ENCODE measurements at places on chromosomes 3 and 15.
A peak's percentile ranks its signal among the peaks of the same experiment; 100 is the strongest.

- DNase-seq: no peak
Observed at GRCh38 chr15:75693501-75694240, 19.0 kb downstream of the CSPG4 start.

DNA sequence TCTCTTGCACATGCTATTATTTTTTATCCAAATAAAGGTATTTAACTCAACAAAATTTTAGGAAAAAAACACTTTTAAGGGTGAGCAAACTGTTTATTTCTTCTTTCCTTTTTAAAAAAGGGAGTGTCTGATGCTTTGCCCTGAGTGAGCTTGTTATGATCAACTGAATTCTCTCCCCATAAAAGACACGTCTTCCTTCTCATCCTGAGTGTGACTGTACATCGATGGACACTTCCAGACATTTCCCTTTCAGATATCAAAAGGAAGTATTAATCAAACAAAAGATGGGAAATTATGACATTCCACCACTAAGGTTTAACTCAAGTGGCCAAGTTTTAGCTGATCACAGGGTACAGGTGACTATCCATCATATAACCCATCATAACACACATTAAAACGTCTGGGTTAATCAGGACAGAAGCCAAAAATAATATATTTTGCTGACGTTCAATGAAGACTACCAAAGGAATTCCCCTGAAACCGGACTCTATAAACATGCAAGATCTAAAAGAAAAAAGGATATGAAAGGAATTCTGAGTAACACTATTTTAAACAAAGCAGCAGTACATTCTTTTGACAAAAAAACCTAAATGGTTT lies 354.8 kb downstream of the MECOM start:
- DNase-seq: no peak

DNA sequence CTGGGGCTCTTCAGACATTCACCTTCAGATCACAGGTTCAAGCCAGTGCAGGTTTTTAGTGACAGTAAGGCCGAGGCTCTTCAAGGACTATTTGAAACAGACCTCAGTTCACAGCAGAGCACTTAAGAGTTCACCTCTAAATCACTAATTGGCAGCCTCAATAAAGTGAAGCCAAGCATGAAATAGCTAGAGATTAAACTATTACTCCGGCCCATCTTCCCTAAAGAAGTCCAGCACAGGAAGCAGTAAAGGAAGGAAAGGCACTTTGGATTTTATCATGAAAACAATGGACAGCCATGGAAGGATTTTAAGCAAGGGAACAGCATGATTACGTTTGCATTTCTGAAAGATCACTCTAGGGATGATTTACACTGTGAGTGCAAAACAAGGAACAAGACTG lies 27.6 kb upstream of the ARL6 start:
- DNase-seq: peak; percentile 11

DNA sequence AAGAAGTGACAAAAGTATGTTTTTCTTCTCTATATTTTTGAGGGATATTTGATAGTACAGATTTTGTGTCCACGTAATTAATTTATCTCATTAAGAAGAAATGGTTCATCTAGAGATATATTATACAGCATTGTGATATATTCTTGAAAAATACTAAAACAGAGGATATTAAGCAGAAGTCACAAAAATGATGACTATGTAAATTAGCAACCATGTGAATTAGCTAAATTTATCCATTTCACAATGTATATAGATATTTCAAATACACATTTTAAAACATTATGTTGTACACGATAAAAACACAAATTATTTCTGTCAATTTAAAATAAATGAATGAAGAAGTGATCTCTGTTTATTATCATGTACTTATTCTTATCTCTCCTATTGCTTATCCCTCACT lies 989.5 kb downstream of the TUSC7 start:
- DNase-seq: no peak

Measured in kidney tubule cell (primary cell).